ENCODE measurements at places on chromosomes 5 and 9.

DNA sequence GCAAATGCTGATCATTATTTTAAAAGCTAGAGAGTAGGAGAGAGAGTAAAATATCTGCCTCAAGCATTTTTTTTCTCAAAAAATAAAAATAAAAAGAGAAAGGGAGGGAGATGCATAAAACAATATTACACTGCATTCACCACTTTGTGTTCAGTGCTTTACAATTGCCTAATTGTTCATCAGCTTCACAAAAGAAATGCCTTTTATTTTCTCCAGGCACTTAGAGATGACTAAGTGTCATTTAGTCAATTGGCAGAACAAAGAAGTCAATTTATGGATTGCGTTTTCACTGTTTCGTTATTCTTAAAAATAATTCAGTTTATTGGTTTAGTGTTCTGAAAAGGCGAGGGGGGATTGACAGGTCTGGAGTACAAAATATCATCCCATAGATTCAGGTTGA, 232.5 kb upstream of the CCNH start:
- no peak for DNase-seq

DNA sequence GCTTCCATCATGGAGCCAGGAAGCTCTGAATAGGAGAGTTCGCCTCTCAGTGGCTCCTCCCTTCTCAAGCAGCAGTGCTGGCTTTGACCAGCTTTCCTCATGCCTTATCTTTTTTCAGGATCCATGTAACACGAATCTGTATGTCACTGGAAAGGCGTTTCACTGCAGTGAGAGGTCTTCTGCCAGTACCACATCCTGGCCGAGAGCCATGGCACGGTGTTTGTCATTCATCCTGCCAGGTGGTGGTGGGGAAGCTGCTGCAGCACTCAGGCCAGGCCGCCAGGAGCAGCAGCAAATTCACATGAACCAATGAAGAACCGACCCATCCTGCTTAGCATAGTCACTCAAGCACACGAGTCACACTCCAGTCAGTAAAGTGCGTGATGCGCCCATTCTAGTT, 179.0 kb downstream of the FANCC start:
- no peak for DNase-seq

DNA sequence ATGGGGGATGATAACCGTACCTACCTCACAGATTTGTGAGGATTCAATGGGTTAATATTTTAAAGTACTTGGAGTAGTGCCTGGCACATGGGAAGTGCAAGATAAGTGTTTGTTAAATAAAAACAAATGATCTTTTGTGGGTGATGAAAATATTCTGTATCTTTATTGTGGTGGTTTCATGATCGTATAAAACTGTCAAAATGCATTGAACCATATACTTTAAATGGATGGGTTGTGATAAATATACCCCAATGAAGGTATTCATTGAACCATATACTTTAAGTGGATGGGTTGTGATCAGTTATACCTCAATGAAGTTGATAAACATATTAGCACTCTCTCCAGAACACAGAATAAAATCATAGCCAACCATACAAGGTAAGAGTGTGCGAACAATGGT, 234.5 kb downstream of the CRB2 start:
- DNase-seq, result no peak

DNA sequence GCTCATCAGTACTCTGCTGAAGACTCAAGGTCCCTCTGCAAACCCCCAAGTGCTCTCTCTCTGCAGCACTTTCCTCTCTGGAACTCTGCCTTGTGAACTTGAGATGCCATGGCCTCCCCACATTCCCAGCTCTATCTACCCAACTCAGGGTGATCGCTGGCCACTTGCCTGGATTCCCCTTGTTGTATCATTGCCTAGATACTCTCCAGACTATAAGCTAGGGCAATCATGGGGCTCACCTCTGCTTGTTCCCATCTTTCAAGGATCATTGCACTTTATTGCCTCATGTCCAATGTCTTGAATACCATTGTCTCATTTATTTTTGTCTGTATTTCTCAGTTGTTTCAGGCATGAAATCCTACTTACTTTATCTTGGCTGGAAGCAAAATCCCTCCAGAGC, 144.1 kb downstream of the PLPPR1 start:
- no peak for DNase-seq

- peak; percentile 10 for DNase-seq
These were observed 40.6 kb downstream of the ZNF883 start for GRCh38 chr9:112971415-112971814.

Measured in AG08396 (cell line).